Stimulated activated naive CD4-positive, alpha-beta T cell treated with Interleukin-2 at 50 U/mL for 16 hours (primary cell): ENCODE measurements at places on chromosomes 7 and 10.

- DNase-seq = no peak
Measured at GRCh38 chr10:69652857-69653199, 22.8 kb downstream of the FAM241B start.

- DNase-seq = no peak
Measured at GRCh38 chr10:101609481-101609880, 21.4 kb downstream of the DPCD start.

- DNase-seq = no peak
Measured at GRCh38 chr10:102163342-102163989, 11.3 kb downstream of the NOLC1 start.

DNA sequence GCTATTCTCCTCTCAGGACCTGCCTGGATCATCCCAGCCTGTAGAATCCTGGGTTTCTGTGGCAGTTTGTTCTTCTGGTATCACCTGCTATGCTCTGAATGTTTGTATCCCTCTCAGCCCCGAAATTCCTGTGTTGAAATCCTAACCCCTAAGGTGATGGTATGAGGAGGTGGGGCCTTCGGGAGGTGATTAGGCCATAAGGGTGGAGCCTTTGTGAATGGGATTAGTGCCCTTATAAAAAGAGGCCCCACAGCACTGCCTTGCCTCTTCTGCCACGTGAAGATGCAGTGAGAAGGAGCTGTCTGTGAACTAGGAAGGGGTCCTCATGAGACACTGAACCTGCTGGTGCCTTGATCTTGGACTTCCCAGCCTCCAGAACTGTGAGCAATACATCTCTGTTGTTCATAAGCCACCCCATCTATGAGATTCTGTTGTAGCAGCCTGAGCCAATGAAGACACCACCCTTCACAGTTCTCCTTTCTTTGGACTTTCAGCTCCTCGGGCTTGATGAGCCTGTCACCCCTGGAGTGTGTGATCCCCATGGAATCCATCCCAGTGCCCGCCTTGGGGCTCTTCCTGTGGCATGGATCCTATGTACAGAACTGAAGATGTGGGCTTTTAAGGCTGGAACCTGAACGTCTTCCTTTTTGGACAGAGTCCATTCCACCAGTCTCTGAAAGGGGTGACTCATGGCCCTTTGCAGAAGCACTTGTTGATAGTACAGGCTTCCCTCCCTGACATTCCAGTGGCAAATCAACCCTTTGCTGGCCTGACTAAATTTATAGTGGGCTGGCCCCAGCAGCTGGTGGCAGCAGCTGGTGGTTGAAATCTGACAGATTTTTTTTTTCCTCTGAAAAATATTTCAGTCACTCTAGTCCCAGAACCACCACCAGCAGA, 138.0 kb downstream of the TACC2 start:
- no peak for DNase-seq

DNA sequence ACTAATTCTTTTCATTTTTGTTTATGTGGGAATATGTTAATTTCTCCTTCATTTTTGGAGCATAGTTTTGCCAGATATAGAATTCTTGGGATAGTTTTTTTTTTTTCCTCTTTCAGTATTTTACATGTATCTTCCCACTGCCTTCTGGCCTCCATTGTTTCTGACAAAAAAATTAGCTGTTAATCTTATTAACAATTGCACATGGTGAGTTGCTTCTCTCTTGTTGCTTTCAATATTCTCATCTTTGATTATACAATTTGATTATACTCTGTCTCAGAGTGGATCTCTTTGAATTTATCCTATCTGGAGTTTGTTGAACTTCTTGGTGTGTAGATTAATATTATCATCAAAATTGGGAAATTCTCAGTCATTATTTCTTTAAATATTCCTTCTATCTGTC, 41.4 kb upstream of the HABP2 start:
- DNase-seq = no peak

DNA sequence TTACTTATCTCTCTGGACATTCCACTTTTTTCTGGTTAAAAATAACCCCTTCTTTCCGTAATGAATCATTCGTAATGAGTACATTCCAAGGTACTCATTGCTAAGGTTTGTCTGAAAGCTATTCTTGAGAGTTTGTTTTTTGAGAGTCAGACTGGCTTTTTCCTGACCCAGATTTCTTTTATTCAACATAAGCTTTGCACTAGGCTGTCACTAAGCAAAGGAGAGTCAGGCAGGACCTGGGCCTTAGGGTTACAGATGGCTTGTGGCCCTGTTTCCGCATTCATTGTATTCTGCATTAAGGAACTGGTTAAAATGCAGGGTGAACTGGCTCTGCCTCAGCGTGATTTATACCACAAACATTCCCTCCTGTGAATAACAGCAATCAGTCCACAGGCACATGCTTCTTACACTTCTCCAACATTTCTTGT, 84.1 kb downstream of the POM121L12 start:
- no peak for DNase-seq

DNA sequence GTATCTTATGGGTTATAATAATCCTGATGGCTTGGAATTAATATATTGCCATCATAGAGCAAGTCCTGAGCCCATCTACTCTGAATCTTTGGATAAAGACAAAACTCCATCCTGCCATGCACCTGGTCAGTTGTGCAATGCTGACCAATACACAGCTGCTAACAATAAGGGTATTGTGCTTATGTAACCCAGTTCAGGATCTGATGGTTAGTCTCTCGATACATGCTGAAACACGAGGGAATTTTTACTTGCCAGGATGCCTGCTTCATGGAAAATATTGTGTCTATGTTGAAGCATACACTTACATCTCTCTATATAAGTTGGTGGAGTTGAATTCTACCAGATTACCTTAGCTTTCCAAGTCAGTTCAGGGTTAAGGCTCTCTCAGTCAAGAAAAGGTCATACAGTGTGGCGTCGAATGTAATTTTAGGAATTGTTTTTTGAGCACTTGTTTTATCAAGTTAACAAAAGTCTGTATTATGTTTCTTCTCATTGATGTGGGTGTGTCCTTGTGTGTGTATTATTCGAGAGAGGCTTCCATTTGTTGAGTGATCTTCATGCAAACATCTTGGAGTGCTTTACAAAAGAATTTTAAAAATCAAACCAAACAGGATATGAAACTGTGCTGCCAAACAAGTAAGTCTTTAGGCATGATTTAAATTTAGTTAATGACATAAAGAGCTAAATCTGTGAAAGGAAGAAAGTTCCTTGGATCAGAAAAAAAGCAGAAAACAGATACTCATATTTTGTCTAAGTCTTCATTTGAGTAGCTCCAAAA, 449.1 kb downstream of the SUGCT start:
- no peak for DNase-seq

DNA sequence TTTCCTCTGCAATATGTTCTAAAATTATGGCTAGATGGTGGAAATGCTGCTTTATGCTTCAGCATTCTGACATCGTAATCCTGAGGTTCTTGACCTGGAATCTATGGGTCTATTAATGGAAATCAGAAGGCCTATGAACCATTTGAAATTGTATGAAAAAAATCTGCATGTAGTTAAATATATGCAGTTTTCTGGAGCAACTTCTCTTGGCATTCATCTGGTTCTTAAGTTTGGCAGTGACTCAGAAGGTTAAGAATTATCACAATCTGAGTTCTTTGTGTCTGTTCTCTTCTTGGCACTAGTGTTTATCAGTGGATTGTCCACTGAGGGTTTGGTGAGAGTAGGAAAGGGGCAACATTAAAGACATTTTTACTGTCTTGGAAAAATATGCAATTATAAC, 71.1 kb upstream of the FZD1 start:
- no peak for DNase-seq

- no peak for DNase-seq
Measured at GRCh38 chr10:48940372-48940771, 732 bp upstream of the LRRC18 start.

- DNase-seq = no peak
Measured at GRCh38 chr10:113650172-113650571, 13.7 kb downstream of the NRAP start.

DNA sequence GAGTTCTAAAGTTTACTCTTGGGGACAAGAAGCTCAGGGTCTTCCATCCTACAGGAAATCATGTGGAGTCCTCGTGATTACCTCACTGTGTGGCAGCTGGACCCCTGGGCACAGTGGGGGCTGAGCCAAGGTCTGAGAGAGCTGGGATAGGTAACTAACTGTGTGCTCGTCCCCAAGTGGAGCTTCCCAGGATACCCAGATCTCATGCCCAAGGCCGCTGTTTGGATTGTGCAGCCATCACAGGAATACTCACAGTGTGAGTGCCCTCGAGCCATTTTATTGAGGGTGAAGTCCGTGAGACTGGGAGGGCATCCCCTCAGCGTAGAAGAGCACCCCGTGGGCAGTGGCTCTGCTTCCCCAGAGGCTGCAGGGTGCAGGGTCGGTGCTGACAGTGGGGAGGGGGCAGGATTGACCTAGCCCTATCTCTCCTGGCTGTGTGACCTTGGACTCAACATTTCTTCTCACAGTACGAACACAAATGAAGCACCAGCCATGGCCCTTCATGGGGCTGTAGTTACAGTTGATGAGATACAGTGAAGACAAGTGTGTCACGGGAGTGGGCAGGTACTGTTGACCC, 69.6 kb upstream of the LEP start:
- DNase-seq = no peak

DNA sequence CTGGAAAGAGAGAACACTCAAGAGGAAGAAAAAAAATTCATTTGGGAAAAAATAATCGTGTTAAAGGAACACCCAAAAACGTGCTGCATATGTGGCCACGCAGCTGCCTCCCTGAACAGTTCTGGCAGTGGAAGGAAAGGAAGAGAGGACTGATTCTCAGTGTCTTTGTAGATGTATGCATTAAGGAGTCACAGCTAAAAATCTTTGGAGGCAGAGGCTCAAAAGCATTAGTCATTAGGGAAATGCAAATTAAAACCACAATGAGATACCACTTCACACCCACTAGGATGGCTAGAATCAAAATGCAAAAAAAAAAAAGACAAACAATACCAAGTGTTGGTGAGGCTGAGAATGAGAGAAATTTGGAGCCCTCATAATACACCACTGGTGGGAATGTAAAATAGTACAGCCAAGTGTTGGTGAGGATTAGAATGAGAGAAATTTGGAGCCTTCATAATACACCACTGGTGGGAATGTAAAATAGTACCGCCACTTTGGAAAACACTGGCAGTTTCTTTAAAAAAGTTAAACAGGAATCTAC, 134.7 kb downstream of the SLIT1 start:
- no peak for DNase-seq

GRCh38 chr10:127525686-127526085, 23.4 kb upstream of the NPS start:
- no peak for DNase-seq

- DNase-seq = no peak
Measured at GRCh38 chr7:82263920-82264782, 179.4 kb downstream of the CACNA2D1 start.

DNA sequence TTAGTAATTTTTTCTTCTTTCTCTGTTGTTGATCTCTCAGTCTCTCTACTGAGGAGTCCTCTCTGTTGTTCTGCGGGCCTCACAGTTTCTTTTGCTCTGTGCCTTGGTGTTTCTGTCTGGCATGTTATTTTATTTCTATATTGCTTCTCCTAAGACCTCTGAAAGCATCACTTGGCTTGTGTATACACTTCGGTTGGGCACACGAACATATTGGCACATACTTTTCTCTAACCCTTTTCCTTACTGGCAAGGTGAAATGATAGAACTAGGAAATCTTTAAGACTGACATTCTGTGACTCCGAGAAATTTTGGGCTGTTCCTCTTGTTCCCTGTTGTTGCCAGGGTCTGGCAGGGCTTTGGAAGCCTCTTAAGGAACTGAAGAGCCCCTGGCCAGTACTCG, 148.9 kb downstream of the CELF2 start:
- DNase-seq = no peak

GRCh38 chr10:73983096-73984047, 14.5 kb upstream of the VCL start:
- DNase-seq = no peak

- no peak for DNase-seq
Measured at GRCh38 chr7:129807863-129808262, 144.9 kb downstream of the UBE2H start.

GRCh38 chr10:86662186-86663045, 5.9 kb upstream of the LDB3 start:
- DNase-seq = no peak

DNA sequence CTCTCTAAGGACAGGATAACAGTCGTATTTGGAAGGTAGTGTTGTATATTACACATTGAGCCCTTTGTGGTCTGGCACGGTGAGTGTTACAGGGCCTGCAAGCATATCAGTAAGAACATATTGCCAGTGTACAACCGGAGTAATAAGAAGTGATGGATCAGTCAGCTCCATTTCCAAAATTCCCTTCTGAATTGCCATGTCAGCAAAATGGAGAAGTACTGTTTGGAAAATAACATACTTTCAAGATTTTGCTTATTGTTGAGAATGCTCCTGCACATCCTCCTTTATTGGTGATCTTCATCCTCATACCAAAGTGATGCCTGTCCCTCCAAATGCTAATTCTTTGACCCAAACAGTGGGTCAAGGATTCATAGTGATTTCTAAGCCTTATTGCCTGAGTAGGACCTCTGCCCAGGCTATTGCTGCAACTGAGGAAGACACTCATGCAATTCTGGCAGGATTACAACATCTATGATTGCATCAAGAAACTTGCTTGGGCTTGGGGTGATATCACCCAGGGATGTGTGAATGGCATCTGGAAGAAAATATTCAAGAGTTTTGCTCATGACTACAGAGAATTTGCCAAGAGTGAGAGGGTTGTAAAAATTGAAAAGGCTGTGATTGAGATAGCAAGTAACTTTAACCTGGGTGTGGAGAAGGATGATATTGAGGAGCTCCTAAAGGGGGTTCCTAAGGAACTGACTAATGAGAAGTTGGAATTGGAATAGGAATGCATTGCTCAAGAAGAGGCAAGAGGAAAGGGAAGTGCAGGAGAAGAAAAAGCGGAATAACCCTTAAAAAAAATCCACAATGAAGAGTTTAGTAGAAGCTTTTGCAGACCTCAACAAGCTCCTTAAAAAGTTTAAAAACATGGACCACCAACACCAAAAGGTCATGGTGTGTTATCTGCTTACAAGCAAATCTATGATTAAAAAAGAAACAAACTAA, 452.2 kb upstream of the SORCS1 start:
- DNase-seq = no peak

DNA sequence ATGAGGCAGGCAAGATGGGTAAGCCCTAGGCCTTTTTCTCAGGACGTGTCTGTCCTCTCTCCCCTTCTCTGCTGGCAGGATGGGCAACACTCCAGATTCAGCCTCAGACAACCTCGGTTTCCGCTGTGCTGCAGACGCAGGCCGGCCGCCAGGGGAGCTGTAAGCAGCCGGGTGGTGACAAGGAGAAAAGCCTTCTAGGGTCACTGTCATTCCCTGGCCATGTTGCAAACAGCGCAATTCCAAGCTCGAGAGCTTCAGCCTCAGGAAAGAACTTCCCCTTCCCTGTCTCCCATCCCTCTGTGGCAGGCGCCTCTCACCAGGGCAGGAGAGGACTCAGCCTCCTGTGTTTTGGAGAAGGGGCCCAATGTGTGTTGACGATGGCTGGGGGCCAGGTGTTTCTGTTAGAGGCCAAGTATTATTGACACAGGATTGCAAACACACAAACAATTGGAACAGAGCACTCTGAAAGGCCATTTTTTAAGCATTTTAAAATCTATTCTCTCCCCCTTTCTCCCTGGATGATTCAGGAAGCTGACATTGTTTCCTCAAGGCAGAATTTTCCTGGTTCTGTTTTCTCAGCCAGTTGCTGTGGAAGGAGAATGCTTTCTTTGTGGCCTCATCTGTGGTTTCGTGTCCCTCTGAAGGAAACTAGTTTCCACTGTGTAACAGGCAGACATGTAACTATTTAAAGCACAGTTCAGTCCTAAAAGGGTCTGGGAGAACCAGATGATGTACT, 13.1 kb downstream of the PHKG1 start:
- no peak for DNase-seq
